ENCODE measurements at places on chromosomes 1 and 21. TPM values are rescaled to one million over a fixed set of nuclear protein-coding genes. Genes with fewer than 3 reads are reported as not detected.

Gene ABCA4
- total RNA-seq = 0.33 TPM

Gene CEP85
- 2.8 TPM for total RNA-seq

Gene GPR52
- total RNA-seq = 2.6 TPM

Gene RPE65
- total RNA-seq = not detected

Gene DUSP12
- total RNA-seq = 15.5 TPM

Gene TFF3
- total RNA-seq = 21.1 TPM

Gene NR5A2
- total RNA-seq = 3.1 TPM

Gene C1orf105
- total RNA-seq = not detected

Gene LAMB3
- total RNA-seq = 1.5 TPM

Gene ASCL5
- total RNA-seq = not detected

Gene LPAR3
- not detected for total RNA-seq

Gene RAP1GAP
- 1.2 TPM for total RNA-seq

Gene KCNE2
- total RNA-seq = not detected

Gene IL22RA1
- 0.10 TPM for total RNA-seq

Gene ARHGAP29
- total RNA-seq = 39.3 TPM

Gene RHD
- total RNA-seq = not detected

Gene HPCAL4
- total RNA-seq = not detected

Gene PTCH2
- 2.1 TPM for total RNA-seq

Gene CD46
- total RNA-seq = 165 TPM

All from posterior vena cava (tissue), 2 donors.